Osteocyte (in vitro differentiated cells): ENCODE measurements at places on chromosomes 5 and 9. TPM values are rescaled to one million over a fixed set of nuclear protein-coding genes. Genes with fewer than 3 reads are reported as not detected.

- no peak for DNase-seq
- no peak overlapping the region for H3K27ac ChIP-seq
- no peak overlapping the region for H3K4me3 ChIP-seq
- no peaks in the 10 kb centered on the region for H3K4me1 ChIP-seq
- peaks cover 25% of the 10 kb centered on the region for H3K27me3 ChIP-seq
Measured at GRCh38 chr9:89975630-89976029, 370.8 kb downstream of the GADD45G start.

- no peak overlapping the region for H3K27ac ChIP-seq
- peaks cover 2% of the 10 kb centered on the region for H3K27me3 ChIP-seq
- DNase-seq = no peak
- H3K4me1 ChIP-seq = peaks cover 10% of the 10 kb centered on the region
Measured at GRCh38 chr5:96615223-96615622, 47.0 kb upstream of the CAST start.

Gene CCNI2
- total RNA-seq = not detected in 2 replicates

Gene PRDM9
- not detected in 2 replicates for total RNA-seq

DNA sequence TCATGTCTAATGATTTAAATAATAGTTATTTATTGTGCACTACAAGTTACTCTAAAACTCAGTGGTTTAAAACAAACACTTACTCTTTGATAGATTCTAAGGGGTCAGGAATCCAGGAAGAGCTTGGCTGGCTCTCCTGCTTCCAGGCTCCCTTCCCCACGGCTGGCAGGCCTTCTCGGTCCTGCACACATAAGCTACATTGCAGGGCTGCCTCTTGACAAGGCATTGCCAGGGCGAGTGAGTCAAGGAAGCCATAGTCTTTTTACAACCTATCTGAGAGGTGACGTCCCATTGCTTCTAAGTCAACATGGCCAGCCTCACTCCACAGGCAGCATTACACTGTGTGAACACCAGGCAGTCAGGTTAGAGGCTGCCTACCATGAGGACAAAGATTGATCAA is 119.8 kb downstream of the AUH start:
- peaks cover 17% of the 10 kb centered on the region for H3K4me1 ChIP-seq
- DNase-seq = no peak
- no peak overlapping the region for H3K4me3 ChIP-seq

DNA sequence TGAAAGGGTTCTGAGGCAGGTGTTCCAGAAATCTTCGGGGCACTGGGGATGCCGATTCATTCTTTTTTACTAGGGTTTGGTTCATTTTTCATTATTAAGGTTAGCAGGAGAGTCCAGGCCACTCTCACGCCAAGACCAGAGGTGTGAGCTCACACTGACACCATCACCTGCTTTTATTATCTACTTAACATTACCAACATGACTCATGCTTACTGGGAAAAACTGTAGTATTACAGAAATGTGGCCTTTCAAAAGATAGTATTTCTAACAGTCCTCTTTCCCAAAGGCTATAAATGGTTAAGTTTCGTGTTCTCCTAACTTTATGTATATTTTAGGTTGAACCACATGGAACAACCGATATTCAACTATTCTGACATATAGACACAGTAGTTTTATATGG is 222.1 kb downstream of the ROR2 start:
- H3K27ac ChIP-seq = no peak overlapping the region
- H3K27me3 ChIP-seq = no peaks in the 10 kb centered on the region
- H3K4me3 ChIP-seq = no peak overlapping the region
- no peak for DNase-seq
- peaks cover 1% of the 10 kb centered on the region for H3K4me1 ChIP-seq

Gene MARCOL
- total RNA-seq = not detected in 2 replicates

Gene PCDHA9
- 1.7 and 1.8 TPM in 2 replicates for total RNA-seq

GRCh38 chr5:141867651-141868050 is 10.6 kb downstream of the PCDH1 start:
- no peak overlapping the region for H3K4me3 ChIP-seq
- no peak for DNase-seq
- H3K4me1 ChIP-seq = peaks cover 3% of the 10 kb centered on the region
- H3K27me3 ChIP-seq = peaks cover 16% of the 10 kb centered on the region

DNA sequence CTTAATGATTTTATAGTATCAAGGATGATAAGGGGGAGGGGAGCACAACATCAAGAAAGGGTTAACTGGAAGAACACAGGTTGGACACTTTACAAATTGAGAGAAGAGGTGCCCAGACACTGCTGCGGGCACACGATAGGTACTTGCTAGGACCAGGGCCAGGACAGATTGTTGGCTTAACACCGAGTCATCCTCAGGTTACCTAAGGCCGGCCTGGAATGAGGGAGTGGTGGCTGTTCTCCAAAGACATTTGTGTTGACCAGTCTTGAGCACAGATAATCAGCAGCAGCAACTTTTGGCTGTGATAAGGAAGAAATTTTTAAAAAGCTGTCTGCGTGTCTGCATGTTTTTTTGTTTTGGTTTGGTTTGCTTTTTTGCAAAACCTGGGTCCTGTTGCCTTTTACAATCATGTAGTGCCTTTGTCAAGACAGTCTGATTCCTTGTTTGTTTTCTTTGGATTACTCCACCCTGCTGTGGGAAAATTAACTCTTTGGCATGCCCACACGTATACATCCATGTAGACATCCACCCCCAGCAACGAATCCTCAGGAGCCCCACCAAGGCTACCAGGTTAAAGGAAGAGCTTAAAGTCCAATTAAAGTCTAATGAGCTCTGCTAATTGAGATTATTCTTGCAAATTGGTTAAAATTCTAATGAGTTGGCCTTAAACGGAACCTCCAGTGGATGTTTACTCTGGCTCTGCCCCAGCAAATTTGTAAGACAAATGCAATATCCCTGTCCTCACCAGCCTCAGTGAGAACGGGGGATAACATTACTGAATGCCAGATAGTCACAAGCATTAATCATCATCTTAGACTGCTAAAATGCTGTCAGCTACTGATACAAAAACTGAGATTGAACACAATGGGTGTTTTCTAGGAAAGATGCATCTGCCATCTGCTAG is 382.3 kb downstream of the ACTL7B start:
- peak overlapping the region; percentile 36 for H3K4me3 ChIP-seq
- DNase-seq = no peak
- peaks cover 76% of the 10 kb centered on the region for H3K4me1 ChIP-seq
- H3K27ac ChIP-seq = peak overlapping the region; percentile 92
- H3K27me3 ChIP-seq = no peaks in the 10 kb centered on the region
- no peaks in the 10 kb centered on the region for H3K36me3 ChIP-seq

Gene FAM163B
- not detected in 2 replicates for total RNA-seq

- DNase-seq = no peak
- H3K4me3 ChIP-seq = no peak overlapping the region
Measured at GRCh38 chr5:88746438-88746882, 136.5 kb downstream of the MEF2C start.

Gene CAMK2A
- total RNA-seq = not detected in 2 replicates

- no peaks in the 10 kb centered on the region for H3K36me3 ChIP-seq
- no peak overlapping the region for H3K27ac ChIP-seq
- no peaks in the 10 kb centered on the region for H3K4me1 ChIP-seq
- H3K4me3 ChIP-seq = no peak overlapping the region
- peaks cover 8% of the 10 kb centered on the region for H3K27me3 ChIP-seq
Measured at GRCh38 chr5:43839218-43839617, 236.2 kb downstream of the NNT start.

GRCh38 chr9:22037954-22038690 is 29.0 kb upstream of the CDKN2B start:
- no peak for DNase-seq
- no peak overlapping the region for H3K27ac ChIP-seq
- H3K4me3 ChIP-seq = no peak overlapping the region
- peaks cover 22% of the 10 kb centered on the region for H3K4me1 ChIP-seq
- peaks cover 2% of the 10 kb centered on the region for H3K36me3 ChIP-seq

DNA sequence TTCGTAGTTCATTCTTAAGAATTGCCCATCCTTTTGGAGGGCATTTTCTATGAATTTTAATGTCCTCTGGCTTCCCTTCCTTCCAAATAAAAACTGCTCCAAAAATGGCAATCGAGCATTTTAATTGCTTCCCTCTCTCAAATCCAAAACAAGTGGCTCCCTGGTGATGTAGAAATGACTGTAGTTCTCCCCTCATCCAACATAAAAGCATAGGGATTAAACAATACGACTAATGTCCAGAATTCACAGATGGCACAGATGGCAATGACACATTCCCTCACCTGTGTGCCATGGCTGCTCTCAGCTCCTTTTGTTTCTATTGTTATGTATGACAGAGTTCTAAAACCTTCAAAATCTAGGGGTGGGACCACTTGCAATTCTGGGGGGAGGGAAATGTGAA is 417.3 kb downstream of the RAB3C start:
- no peaks in the 10 kb centered on the region for H3K27me3 ChIP-seq
- H3K4me3 ChIP-seq = no peak overlapping the region
- H3K36me3 ChIP-seq = no peaks in the 10 kb centered on the region
- peaks cover 8% of the 10 kb centered on the region for H3K4me1 ChIP-seq
- no peak for DNase-seq
- no peak overlapping the region for H3K27ac ChIP-seq

- H3K27me3 ChIP-seq = no peaks in the 10 kb centered on the region
- peaks cover 2% of the 10 kb centered on the region for H3K4me1 ChIP-seq
- DNase-seq = no peak
- no peak overlapping the region for H3K4me3 ChIP-seq
Measured at GRCh38 chr9:37582548-37583157, 6.5 kb upstream of the FBXO10 start.

DNA sequence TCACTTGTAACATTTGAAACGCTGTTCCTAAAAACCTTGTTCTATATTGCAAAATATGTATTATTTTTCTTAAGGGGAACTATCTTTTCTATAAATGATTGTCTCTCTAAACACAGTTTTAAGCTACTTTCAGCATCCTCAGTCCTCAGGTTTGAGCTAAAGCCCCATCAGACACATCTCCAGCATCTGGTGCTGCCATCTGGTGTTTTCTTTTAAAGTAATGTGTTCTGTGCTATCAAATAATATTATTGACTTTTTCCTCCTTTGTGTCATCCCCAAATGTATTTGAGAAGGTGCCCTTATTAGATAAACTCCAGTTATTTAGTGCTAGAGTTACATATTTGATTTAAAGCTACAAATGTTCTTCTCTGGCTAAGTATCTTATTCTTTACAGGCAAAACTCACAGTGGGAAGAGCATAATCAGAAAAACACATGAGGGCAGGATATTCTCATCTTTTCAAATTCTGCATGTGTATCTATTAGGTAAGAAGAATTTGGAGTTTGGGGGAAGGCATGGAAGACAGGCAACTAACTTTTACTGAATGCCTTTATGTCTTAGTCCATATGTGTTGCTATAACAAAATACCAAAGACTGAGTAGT is 27.5 kb downstream of the ZNF474 start:
- no peak overlapping the region for H3K4me3 ChIP-seq
- H3K27me3 ChIP-seq = no peaks in the 10 kb centered on the region
- no peak for DNase-seq
- H3K4me1 ChIP-seq = peaks cover 24% of the 10 kb centered on the region
- no peaks in the 10 kb centered on the region for H3K36me3 ChIP-seq
- no peak overlapping the region for H3K27ac ChIP-seq

DNA sequence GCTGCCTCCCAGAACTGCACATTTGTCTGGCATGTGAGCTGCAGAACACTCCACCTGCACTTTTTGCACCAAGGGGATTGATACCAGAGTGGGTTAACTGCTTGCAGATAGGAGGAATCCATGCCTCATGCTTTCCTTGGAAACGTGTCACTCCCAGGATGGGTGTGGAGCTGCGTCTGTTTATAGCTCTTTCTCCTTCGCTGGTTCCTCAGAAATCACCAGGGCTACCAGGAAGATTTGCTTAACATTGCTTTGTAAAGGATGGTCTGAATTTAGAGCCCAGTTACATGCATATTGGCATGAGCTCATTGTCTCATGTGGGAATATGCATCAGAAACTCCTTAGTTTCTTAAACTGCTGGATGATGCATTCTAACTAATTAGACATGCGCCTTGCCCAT is 234.6 kb downstream of the GADD45G start:
- H3K27ac ChIP-seq = no peak overlapping the region
- peaks cover 9% of the 10 kb centered on the region for H3K27me3 ChIP-seq

GRCh38 chr5:68714810-68715209 is 379.0 kb upstream of the SLC30A5 start:
- peaks cover 2% of the 10 kb centered on the region for H3K36me3 ChIP-seq
- peaks cover 7% of the 10 kb centered on the region for H3K27me3 ChIP-seq
- H3K27ac ChIP-seq = no peak overlapping the region
- peaks cover 22% of the 10 kb centered on the region for H3K4me1 ChIP-seq
